PC-9 (cell line): ENCODE measurements at places on chromosomes 7 and 10.
A peak's percentile ranks its signal among the peaks of the same experiment; 100 is the strongest.

GRCh38 chr10:37789590-37789989 is 67.8 kb downstream of the ZNF248 start:
- DNase-seq = no peak

- no peak for DNase-seq
Observed at GRCh38 chr10:112584276-112584675, 137.3 kb downstream of the VTI1A start.

DNA sequence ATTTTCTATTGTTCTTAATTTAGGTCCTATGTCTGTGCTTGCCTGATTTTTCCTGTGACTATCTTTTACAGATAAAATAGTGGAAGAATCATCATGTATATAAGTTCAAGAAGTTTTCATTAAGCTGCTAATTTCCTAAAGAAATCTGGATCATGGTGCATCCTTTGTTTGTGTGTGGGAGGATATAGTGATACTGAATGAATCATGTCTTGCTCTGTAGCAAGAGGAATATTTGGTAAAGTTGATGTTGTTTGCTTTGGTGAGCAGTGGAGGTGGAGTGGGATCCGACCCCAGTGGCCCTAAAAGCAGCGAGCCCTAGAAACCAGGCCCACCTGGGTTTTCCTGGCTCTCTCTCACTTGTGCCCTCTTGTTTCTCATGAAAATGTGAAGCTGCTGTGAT is 83.7 kb downstream of the CCNY start:
- DNase-seq = no peak

DNA sequence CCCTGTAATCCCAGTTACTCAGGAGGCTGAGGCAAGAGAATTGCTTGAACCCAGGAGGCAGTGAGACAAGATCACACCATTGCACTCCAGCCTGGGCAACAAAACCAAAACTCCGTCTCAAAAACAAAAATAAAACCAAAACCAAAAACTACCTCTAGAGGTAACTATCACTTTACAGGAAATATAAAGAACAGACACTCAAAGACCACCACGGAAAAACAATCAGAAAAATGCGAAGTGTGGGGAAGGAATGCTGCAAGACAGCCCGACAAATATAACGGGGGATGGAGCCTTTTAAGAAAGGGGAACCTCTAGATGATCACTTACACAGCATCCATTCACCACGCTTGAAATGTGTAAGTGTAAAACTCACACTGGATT is 4.3 kb downstream of the HNRNPF start:
- no peak for DNase-seq

DNA sequence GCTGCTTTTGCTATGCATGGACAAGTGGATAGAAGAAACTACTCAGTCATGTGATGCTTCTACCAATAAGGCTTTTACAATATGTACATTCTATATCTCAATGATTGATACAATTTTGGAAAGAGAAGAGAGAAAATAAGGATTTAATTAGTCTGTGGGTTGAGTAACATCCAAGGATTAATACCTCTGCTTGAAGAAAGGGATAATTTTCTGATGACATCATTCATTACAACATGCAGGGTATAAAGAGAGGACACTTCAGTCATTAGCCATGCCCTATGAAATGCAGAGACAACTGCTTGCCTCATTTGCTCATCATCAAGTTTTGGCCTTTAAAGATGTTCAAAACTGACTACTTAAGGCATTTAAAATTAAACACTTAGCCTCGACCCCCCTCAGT is 237.3 kb downstream of the AHR start:
- DNase-seq = no peak

- DNase-seq = no peak
Observed at GRCh38 chr7:110850224-110850623, 240.7 kb upstream of the LRRN3 start.

DNA sequence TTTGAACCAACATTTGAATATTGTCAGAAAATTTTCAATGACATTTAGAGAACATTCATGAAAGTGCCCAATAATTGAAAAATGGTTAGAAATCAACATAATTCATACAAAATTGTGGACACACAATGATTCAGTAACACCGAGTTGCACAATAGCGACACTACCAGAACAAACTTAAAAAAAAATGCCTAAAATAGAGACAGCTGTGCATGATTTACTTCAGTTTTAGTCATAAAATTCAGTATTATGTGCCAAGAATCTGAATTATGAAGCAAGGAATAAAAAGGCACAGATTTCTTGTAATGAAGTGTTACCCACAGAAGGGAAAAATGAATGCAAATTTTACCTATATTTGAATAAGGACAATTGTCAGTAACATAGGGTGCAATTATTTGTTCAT is 396.0 kb downstream of the SEMA3D start:
- DNase-seq = no peak

GRCh38 chr10:21985541-21985940 is 18.0 kb downstream of the DNAJC1 start:
- DNase-seq = no peak

DNA sequence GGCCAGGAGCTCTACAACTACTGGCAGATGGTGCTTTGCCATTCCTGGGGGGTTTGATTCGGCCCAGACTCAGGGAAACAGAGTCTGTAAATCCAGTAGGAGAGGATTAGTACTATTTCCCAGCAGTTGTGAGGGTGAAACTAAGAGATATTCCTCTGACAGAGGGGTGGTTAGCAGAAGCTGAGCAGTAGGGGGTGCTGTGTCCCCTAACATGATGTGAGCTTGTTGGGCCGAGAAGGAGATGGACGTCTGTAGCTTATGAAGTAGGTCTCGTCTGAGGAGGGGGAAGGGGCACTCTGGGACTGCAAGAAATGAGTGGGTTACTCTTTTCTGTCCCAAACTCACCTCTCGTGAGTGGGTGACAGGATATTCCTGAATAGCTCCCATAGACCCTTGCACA is 179.2 kb upstream of the MBL2 start:
- DNase-seq = no peak

GRCh38 chr7:154200241-154200640 is 148.0 kb downstream of the DPP6 start:
- DNase-seq = no peak

DNA sequence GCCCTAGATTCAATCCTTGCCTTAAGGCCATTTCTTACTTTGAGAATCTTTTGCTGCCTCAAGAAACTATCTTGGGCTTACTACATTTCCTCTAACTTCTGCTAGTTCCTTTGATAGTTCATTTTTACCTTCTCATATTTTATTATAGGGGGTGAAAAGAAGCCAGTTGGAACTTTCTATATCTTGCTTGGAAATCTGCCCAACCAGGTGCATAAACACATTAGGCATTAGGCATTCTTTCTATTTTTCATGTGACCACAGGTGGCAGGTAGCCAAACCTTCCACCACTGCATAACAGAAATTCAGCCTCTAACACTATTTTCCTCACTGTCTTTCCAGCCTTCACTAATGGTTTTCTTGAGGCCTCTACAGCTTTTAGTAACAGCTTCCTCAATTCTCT is 300.0 kb upstream of the SP8 start:
- DNase-seq = peak; percentile 93

GRCh38 chr10:36141856-36142560 is 499.9 kb upstream of the FZD8 start:
- DNase-seq = no peak

GRCh38 chr7:32915041-32915536 is 23.5 kb upstream of the KBTBD2 start:
- no peak for DNase-seq

DNA sequence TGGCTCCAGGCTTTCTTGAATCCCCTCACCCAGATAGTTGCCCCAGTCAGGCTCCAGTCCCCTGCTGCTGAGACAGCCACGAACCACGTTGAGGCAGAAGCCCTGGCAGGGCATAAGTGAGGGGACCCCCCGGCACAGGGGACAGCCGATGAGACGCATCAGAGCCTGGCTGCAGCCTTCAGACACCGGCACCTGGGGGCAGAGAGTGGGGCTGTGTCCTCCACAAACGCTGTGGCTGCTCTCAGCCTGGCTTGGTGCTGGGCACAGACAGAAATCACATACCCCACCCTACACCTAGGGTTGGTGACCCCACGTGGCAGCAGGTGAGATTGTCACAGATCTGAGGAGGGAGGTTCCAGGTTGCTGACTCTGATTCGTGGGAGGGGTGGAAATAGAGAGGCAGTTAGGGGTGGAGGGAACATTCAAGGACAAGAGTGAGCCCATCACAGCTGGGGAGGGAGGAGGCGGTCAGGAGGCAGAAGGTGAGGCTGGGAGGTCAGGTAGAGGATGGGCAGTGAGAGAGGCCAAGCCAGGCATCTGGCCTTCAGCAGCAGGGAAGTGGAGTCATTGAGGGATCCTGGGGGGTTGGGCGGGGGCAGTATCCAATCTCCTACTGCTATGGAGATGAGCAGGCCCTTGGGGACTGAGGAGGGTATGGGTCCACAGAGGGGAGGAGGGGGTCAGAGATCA is 3.2 kb downstream of the GPC2 start:
- DNase-seq = no peak

GRCh38 chr10:92076722-92077121 is 153.2 kb downstream of the BTAF1 start:
- no peak for DNase-seq

GRCh38 chr10:114426476-114426875 is 22.2 kb upstream of the AFAP1L2 start:
- no peak for DNase-seq

GRCh38 chr10:114629083-114629823 is 28.8 kb downstream of the ABLIM1 start:
- no peak for DNase-seq
